ENCODE measurements at places on chromosomes 1 and 21.

- no peak for DNase-seq
These were observed 8.2 kb downstream of the HAPLN2 start for GRCh38 chr1:156627313-156627880.

DNA sequence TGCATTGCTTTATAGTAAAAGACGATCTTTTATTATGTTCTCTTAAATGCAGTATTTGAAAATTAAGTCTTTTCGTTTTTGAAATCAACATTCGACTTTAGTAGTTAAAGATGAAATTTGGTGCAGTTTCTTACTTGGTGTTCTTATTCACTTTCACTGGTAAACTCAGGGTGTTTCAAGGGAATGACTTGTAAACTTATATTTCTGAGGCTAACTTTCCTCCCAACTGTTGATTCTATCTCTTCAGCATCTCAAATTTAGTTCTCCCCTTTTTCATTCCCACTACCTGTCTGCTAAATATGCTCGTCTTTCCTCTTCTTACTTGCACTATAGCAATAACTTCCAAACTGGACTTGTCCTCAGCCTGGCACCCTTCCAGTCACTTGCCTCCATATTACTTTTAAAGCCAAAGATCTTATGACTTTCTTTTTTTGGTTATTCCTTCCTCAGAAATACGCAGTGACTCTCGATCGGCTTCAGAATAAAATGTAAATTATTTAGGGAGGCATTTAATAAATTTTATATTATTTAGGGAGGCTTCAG, 988 bp downstream of the SLC35A3 start:
- DNase-seq: no peak

- no peak for DNase-seq
These were observed 40.9 kb upstream of the PADI1 start for GRCh38 chr1:17163789-17164666.

- DNase-seq: no peak
These were observed 109.5 kb downstream of the KCNK1 start for GRCh38 chr1:233723387-233723786.

- no peak for DNase-seq
These were observed 57.0 kb downstream of the CHD5 start for GRCh38 chr1:6123083-6123482.

- DNase-seq: no peak
These were observed 103.1 kb downstream of the ATP6V1G3 start for GRCh38 chr1:198437332-198437731.

DNA sequence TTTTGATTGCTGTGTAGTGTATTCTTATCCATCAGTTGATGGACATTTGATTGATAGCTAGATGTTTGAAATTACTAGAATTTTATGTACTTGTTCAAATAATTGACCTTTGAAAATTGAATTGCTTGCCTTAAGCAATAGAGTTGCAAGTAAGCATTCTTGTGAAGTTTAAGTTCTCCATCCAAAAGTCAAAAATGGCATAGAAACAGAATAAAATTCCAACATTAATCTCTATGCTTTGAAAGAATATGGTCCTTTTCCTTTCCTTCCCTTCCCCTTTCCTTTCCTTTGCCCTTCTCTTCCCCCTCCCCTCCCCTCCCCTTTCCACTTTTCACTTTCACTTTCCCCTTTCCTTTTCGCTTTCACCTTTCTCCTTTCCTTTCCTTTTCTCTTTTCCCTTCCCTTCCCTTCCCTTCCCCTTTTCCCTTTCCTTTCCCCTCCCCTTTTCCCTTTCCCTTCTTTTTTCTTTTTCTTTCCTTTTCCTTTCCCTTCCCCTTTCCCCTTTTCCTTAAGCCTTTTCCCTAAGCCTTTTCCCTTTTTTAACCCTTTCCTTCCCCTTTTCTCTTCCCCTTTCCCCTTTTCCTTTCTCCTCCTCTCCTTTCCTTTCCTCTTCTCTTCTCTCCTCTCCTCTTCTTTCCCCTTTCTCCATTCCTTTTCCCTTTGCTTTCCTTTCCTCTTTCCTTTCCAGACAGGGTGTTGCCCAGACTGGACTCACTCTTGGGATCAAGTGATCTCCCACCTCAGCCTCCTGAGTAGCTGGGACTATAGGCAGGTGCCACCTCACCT, 67.4 kb downstream of the SASS6 start:
- DNase-seq: no peak

DNA sequence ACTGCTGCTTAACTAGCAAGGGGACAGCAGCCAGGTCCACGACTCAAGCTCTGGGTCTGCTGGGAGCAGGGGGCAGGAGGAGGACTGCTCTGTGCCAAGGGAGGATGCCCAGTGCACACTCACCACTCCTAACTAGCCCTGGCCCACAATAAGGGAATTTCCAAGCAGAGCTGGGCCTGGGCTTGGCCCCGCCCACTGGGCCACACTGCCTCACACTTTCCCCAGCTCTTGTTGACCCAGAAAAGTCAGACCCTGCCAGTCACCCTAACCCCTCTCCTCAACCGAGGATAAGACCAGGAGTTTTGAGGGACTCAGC, 18.7 kb downstream of the SLC9A1 start:
- DNase-seq: no peak

DNA sequence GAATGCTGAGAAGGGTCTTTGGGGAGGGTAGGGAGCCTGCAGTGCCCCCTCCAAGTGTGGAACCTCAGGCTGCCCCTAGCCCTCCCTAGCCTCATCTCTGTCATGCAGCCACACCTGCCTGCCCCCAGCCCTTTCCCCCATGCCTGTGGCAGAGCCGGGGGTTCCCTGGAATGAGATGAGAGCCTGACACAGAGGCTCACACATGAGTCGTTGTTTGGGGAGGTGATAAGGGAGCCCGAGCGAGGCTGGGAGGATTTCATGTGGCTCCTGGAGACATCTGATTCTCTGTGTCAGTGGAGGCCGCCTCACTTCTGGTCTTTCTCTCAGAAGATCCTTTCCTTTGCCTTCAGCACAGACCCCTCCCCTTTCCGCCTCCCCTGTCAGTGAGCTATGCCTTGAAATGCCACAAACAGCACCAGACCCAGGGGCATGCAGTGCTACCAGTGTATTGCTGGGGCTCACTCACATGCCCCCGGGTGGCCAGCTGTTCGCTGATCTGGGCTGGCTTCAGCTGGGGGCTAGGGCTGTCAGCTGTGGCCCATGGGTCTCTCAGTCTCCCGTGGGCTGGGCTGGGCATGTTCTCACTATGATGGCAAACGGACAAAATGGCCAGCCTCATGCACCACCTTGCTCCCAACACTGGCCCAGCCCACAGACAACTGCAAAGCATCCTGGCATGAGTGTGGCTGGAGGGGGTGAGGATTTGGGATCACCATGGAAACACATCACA, 102.6 kb downstream of the AJAP1 start:
- DNase-seq: no peak

DNA sequence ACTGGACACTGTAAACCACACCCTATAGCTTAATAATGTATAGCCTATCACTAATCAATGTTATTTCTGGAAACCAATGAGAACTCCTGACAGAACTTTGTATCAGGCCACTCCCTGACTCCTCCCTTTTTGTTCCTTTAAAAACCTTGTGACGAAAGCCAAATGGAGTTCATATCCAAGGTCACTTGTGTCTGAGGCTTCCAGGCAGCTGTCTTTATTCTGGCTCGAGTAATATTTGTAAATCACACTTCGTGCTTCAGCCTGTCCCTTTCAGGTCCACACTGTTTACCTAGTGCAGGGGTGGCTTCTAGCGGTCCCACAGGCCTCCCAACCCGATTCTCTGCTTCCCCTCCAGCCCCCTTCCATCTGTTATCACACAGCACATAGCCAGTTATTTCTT, 16.2 kb upstream of the CAPN9 start:
- DNase-seq: no peak

DNA sequence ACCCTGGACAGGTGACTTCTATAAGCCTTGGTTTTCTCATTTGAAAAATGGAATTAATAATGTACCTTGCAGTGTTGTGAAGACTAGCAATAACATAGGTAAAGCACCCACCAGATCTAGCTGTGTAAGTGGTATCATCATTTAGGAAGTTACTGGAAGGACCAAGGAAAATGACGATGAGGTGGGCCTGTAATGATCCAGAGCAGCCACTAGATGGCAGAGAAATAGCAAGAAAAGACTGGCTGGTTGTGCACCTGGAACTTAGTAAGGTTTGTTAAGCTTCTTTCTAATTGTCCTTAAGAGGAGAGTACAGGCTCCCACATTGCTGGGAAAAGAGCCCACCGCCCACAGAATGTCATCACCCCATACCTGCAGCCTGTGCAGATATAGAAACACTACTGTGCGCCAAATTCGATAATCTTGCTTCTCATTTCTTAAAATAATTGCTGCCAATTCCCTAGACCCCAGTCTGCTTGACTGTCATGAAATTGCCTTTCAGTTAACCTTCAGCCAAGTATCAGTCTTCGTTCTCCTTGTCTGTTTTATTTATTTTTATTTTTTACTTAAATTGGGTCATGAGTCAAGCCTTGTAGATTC, 37.2 kb downstream of the WNT4 start:
- DNase-seq: no peak

- DNase-seq: no peak
These were observed 317.6 kb upstream of the KAZN start for GRCh38 chr1:14280909-14281308.

DNA sequence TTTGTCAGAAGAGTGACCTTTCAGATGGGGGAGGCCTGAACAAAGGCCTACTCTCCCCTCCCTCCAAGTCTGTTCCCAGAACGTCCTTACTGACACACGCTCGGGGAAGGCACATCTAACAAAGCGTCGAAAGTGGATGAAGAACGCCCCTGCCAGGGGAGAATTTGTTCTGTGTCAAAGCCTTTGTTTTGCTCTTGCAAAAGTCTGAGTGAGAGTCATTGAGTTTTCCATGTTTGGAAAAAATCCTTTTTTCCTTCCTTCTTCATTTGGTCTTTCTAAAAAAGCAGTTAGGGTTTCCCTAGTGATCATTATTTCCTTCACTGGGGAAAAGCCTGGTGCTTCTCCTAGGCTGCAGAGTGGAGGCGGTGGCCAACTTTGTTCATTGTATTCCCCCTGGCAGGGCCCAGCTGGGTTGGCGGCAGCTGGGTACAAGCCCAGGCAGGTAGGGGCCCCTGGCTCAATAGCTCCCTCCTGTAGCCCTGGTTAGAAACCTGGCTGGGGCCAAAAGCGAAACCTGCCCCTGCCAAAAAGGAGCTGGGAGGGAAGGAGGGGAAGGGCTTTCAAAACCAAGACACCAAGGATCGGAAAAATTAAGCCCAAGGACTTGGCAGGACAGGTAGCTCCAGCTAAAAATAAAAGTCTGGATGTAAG, 81.1 kb downstream of the ITPKB start:
- DNase-seq: no peak

DNA sequence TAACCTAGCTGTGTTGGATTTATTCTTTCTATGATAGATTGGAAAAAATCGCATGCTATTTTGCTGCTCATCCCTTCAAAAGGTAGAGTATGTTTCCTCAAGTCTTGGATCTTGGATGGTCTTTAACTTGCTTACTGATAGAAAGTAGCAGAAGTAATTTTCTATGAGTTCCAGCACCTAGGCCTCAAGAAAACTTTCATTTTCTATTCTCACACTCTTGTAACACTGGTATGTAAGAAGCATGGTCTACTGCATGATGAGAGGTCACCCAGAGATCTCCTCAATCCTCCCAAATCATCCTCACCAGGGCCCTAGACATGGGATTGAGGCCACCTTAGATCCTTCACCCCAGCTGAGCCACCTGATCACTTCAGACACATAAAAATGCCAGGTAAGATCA, 7.2 kb downstream of the SPTA1 start:
- DNase-seq: no peak

- DNase-seq: no peak
These were observed 34.7 kb downstream of the SH3BP5L start for GRCh38 chr1:248791010-248791409.

- DNase-seq: no peak
These were observed 54.0 kb downstream of the ALG14 start for GRCh38 chr1:95018602-95019369.

- no peak for DNase-seq
These were observed 20.0 kb downstream of the ADAMTS5 start for GRCh38 chr21:26946744-26947446.

GRCh38 chr1:121516234-121516967, 331.6 kb downstream of the SRGAP2C start:
- DNase-seq: no peak

DNA sequence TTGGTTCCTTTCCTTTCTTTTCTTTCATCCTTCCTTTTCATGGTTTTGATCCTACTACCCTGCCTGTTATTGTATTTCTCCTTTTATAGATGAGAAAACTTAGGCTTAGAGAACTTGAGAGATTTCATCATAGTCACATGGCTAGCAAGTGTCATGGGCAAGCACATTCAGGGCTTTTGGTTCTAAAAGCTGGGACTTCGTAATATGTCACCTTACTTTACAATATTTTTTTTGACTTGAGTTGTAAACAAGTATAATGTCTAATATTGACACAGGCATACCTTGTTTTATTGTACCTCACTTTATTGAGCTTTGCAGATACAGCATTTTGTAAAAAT, 70.7 kb downstream of the MTR start:
- DNase-seq: no peak

GRCh38 chr1:206105464-206105995, 11.7 kb downstream of the AVPR1B start:
- no peak for DNase-seq

Data from stimulated activated CD4-positive, alpha-beta T cell treated with anti-CD3 and anti-CD28 coated beads, Interleukin-15, amount 100 ng/mL, for 1 hour (primary cell).